ENCODE measurements at places on chromosomes 2 and 18.

DNA sequence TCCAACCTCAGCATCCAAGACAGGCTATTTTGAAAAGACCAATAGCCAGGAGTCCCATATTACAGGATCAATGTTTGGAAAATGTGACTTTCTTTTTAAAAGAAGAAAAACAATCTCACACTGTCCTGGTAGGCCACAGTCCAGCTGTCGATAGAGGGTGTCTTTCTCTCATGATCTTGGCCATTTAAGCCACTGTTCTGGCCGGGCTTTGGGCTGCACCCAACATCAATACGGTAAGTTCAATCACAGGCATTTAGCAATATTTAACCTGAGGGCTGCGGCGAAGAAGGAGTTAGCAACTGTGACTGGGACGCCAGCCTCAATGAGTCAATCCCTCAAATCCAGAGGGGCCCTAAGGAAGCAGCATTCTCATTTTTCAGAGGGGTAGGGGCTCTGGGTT, 69.0 kb downstream of the CELF4 start:
- DNase-seq, result no peak

GRCh38 chr2:129329574-129329973, 649.9 kb upstream of the RAB6C start:
- DNase-seq, result no peak

DNA sequence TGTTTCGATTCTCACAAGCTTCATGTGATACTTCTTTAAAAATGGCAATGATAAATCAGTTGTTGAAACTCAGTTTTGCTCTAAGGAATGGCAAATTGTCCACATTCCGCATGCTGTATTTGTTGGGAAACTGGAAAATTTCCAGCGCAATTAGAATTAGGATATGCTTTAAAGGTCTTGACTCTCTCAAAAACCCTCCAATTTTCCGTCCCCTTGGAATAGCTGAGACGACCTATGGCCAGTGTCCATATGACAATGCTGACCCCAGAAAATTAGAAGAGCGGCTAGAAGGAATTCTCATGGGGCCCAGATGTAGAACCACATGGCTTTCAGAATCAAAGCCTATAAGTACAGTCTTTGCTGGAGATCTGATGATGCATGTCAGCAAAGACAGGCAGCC, 170.8 kb downstream of the TMEM18 start:
- no peak for DNase-seq

DNA sequence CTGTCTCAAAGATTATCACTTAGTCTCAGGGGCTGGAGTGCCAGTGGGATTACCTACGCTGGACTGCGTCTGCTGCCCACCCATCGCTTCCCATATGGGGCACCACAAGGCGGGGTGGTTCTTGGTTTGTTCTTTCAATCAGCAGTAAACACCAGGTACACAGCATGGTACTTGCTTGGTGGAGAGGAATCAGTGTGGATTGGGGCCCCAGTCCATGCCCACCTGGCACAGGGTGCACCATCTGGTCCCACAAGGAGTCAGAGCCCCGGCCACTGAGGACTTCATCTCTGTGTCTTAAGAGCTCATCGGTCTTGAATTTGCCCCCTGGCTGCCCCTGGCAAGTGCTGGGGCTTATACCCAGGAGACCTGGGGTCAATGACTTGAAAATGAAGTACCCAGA, 96.2 kb downstream of the GLI2 start:
- no peak for DNase-seq

DNA sequence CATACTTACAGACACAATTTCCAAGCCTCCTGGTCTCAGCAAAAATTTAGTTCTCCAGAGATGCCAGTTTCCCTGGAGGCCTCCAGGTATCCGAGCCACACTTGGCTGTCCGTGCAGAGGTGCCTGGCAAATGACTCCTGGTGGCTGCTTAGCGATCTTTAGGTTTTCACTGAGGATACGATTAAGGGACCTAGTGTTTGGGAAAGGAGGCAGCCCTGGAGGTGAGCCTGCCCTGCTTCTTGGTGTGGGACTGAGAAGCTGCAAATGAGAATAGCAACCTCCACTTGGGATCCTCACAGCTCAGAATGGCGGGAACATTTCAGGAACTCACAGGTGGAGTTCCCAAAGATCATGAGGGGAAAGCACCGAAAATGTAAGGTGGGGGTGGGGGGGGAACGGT, 217.6 kb downstream of the ALPK2 start:
- no peak for DNase-seq

DNA sequence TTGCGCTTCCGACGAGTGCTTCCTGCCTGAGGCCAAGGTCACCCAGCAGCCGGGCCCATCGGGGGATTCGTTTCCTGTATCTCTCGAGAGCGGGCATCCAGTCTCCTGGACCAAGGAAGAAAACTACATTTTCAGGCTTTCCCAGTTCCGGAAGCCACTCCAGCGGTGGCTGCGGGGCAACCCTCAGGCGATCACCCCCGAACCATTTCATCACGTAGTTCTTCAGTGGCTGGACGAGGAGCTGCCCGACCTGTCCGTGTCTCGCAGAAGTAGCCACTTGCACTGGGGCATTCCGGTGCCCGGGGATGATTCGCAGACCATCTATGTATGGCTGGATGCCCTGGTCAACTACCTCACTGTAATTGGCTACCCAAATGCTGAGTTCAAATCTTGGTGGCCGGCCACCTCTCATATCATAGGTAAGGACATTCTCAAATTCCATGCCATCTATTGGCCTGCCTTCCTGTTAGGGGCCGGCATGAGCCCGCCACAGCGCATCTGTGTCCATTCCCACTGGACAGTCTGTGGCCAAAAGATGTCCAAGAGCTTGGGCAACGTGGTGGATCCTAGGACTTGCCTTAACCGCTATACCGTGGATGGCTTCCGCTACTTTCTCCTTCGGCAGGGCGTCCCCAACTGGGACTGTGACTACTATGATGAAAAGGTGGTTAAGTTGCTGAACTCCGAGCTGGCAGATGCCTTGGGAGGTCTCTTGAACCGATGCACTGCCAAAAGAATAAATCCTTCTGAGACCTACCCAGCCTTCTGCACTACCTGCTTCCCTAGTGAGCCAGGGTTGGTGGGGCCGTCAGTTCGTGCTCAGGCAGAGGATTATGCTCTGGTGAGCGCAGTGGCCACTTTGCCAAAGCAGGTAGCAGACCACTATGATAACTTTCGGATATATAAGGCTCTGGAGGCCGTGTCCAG, 1.0 kb downstream of the MARS2 start:
- DNase-seq, result no peak

DNA sequence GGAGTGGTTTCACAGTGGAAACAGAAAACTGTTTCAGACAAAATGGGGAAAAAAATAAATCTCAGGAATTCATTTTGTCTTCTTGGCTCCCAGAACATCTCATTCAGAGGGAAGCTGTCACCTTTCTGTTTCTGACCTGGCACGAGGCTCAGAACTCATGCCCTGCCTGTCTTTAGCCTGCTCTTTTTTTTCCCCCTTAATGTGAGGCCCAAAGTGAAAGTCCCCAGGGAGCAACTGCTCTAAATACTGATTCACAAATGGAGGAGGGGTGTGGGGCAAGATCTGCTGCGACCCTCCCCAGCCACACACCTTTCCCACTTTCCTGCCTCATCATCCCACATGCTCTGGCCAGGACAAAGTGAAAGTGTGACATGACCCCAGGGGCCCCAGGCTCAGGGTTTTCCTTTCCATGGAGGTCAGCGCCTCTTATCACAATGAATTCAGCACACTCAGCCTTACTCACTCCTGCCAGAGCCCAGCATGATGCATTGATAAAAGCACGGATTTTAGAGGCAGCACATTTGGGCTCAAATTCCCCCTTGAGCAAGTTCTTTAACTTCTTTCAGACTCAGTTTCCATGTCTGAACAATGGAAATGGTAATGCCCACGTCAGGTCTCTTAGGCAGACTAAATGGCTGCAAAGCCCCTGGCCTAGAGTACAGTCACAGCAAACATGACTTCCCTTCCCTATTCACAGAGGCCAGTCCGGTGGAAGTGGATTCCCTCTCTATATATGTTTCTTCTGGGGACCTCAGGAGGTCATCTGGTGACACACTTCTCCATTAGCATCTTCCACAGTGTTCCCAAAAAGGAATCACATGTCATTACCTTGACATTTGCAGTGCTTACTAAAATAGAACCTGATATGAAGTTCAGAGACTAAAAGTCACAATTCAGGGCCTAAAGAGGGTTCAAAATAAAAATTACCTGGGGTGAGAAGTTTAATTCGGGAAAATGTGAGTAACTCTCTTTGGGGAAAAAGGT, 55.3 kb upstream of the TMEM163 start:
- no peak for DNase-seq

- peak; percentile 1 for DNase-seq
Observed at GRCh38 chr18:63963615-63964256, 6.1 kb upstream of the SERPINB8 start.

DNA sequence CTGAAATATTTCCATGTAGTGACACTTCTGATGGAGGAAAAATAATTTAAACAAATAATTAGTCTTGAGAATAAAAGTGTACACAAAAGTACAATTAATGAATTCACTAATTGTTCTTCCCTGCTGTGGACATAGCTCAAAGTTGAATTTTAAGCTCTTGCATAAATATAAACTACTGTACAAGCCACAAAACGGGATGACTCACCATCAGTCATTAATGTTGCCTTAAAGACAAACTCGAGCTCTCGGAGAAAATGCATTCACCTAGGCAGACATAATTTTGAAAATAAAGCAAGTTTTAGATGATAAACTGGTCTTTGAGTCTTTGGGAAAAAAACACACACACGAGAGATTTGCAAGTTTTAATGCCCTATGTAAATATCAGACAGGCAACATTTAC, 436.4 kb downstream of the ZNF521 start:
- DNase-seq, result no peak

- DNase-seq, result no peak
Observed at GRCh38 chr2:191789796-191790195, 57.1 kb downstream of the CAVIN2 start.

- DNase-seq, result no peak
Observed at GRCh38 chr2:102268510-102269199, 42.7 kb upstream of the IL1RL1 start.

DNA sequence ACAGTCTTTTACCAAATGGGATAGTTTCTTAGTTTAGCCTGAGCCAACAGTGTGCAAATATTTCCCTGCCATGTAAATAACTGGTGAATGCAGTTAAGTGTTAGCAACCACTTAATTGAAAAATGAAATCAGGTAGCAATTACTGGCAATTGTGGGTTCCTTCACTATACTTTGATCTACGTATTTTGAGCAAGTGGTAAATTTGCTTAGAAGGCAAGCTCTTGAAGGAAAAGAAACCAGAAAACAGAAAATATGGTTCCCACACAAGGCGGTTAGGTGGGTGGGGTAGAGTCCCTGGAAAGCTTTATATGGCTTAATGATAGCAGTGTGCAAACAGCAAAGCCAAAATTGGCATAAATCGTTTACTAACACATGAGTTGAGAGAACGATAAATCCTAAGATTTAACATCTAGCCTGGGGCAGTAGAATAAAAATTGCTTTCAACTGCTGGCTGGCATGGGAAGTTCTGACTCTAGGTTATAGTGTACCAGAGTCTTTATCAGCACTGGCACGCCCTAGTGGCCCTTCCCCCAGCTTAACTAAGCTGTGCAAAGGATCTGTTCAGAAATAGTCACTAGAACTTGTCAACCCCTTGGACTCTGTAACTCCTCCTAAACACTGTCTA, 17.0 kb downstream of the SLC9A2 start:
- no peak for DNase-seq

- DNase-seq, result no peak
Observed at GRCh38 chr2:17309741-17310339, 208.4 kb downstream of the RAD51AP2 start.

DNA sequence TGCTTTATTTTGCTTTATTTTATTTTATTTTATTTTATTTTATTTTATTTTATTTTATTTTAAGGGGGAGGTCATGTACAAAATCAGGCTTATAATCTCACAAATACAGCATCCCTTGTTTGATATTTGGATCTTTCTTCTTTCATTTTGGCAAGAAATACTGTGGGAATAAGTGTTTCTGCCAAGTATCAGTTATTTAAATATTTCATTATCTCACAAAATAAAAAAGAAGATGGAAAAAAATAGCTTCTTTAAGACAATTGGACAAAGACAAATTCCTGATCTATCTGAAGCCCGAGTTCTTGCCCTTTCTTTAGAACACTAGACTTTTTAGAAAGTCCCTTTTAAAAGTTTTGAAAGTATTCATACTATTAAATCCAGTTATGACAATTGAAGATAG, 560.5 kb upstream of the ZEB2 start:
- DNase-seq, result no peak

DNA sequence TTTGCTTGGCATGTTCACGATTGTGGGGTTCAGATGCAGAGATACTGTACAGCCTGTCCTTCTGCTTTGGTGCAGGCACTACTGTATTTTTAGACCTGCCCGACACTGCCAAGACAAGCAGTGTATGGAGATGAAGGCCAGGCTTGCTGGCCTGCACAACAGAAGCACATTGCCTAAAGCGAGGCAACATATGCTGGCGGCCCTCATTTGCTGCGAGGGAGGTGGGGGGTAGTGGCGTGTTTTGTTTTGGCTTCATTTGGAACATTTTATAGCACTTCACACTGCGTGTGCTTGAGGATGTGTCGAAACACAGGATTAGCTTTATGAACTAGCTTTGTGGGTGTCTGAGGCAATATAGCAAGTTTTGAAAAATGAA, 27.0 kb downstream of the TMEM182 start:
- DNase-seq, result no peak

GRCh38 chr18:35949090-35949489, 23.4 kb upstream of the RMP24 start:
- DNase-seq, result no peak

GRCh38 chr18:11146947-11147345, 2.4 kb downstream of the PIEZO2 start:
- DNase-seq, result no peak

GRCh38 chr18:58541146-58541788, 87.6 kb downstream of the ALPK2 start:
- DNase-seq, result no peak

DNA sequence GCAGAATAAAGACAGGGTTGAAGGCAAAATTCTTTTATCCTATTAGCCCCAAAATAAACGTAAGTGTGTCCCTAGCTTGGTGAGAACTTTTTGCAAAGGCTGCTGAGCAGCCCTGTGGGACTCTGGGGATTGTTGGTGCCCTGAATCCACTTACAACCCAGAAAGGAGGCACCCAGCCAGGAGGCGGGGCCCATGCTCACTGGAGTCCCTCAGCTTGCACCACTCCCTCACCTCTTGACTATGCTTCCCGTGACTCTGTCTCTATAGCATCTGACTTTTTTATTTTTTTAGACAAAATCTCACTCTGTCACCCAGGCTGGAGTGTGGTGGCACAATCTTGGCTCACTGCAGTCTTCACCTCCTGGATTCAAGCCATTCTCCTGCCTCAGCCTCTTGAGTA, 15.8 kb upstream of the COL6A3 start:
- no peak for DNase-seq

- DNase-seq, result no peak
Observed at GRCh38 chr2:199738727-199739412, 112.1 kb downstream of the FTCDNL1 start.

- DNase-seq, result no peak
Observed at GRCh38 chr18:67597759-67598158, 81.2 kb upstream of the DSEL start.

GRCh38 chr2:99520813-99521212, 31.0 kb upstream of the REV1 start:
- DNase-seq, result no peak

- no peak for DNase-seq
Observed at GRCh38 chr2:96097441-96097840, 18.9 kb downstream of the ADRA2B start.
